ENCODE measurements at places on chromosomes 12 and 14. TPM values are rescaled to one million over a fixed set of nuclear protein-coding genes. Genes with fewer than 3 reads are reported as not detected.

DNA sequence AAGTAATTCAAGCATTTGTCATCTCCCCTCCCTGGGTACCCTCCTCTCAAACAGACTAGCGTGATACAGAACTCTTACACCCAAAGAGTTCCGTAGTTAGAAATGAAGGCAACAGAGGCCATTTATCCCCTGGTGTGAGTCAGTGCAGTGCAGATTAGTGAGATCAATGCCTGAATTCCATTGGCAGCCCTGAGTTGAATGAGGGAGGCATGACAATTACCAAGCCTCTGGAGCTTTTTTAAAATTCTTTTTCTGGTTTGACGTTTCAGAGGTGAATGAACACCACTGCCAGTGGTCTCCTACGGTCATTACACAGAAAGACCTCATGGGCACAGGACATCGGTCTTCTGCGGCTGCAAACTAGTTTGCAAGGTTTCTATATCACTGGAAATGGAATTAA is 94.4 kb downstream of the PRIMA1 start:
- DNase-seq: no peak

The MGST1 gene
- 5.7 TPM for total RNA-seq

GRCh38 chr12:34166427-34167060 is 144.2 kb downstream of the ALG10 start:
- DNase-seq: no peak

The TSHR gene
- 0.74 TPM for total RNA-seq

DNA sequence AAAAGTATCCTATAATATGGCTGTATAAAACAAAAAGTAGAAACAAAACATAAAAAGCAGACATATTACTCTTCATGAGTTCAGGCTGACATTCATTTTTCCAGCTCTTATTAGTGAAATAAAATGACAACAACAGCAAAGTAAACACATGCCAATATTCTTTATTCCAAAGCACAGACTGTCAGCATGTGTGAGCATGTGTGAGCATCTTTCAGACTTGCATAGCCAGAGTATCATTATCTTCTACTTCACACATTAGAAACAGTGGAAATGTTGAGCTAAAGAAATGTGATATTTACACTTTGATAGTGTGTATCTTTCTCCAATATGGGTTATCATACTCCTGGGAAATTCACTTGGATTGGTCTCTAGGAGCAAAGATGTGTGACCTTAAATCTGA is 476.6 kb upstream of the TMEM132C start:
- no peak for DNase-seq

- no peak for DNase-seq
Observed at GRCh38 chr12:24113701-24114100, 164.2 kb upstream of the SOX5 start.

The SCNN1A gene
- 0.74 TPM for total RNA-seq

The CD163L1 gene
- total RNA-seq: 36.8 TPM

The TESPA1 gene
- total RNA-seq: not detected

GRCh38 chr12:65004270-65004669 is 116.8 kb downstream of the WIF1 start:
- DNase-seq: no peak

The RGS6 gene
- total RNA-seq: 1.2 TPM

The TARBP2 gene
- total RNA-seq: 49.0 TPM

The NAA30 gene
- 21.4 TPM for total RNA-seq

The SLC17A8 gene
- total RNA-seq: 0.25 TPM

DNA sequence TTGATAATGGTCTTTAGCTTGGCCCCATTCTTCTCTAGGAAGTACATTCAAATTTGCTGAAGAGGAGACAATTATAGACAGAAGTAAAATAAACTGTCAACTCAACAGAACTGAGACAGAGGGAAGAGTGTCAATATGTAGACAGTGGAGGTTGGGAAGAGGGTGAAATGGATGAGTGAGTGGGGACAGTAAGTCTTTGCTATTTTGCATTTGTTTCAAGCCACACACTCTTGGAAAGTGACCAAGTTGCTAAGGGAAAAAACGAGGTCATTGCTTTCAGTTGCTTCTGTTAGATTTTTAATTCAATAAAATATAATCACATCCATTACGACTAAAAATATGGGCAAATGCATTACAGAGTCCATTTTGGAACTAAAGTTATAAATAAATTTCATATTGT is 47.8 kb downstream of the BTBD7 start:
- no peak for DNase-seq

The GLI1 gene
- total RNA-seq: 2.3 TPM

DNA sequence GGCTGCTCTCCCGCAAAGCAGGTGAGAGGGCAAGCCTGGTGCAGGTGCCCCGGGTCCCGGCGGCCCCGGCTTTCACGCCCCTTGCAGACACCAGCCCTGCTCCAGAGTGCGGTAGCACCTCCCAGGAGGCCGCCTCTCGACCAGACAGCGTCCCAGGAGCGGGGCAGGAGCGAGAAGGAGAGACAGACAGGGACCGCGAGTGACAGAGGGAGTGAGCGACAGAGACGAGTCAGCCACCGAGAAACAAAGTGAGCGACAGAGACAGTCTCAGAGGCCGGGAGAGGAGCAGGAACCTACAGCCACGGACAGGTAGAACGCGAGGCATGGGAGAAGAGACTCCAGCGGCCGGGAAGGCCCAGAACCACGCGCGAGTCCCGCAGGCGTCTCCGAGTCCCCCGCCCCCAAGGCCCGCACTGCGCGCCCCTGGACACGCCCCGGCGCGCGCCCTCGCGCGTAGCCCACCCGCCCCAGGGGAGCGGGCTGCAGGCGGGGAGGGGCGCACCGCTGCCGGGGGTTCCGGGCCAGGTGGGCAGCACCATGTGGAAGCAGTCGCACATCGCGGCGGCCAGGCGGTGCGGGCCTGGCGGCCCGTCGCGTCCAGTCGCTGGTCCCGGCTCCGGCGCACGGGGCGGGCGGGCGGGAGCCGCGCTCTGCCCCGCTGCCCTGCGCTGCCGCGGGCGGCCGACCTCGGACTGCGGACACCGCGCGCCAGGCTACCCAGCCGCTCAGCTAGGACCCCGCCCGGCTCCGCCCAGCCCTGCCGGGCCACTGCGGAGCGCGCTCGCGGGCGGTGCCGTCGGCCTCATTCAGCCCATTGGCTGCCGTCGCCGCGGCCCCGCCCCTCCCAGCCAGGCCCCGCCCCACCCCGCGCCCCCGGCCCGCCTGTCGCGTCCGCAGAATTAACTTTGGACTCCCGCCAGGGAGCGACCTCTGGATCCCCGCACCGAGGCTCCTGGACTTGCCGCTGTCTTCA is at the start of gene AHNAK2:
Gene AHNAK2, minus strand, starts transcription at position 694 of the 973 bp plus-strand sequence. Its CDS starts 137 bp downstream, at position 557.
- DNase-seq: peak; percentile 94
